CD4-positive, alpha-beta T cell treated with Interleukin-10 for 1 hour (primary cell): ENCODE measurements at places on chromosomes 3 and 15.

- no peak for DNase-seq
Measured at GRCh38 chr3:46935168-46935858, 41.2 kb downstream of the CCDC12 start.

GRCh38 chr3:172223870-172224269, 184.5 kb downstream of the FNDC3B start:
- no peak for DNase-seq

- no peak for DNase-seq
Measured at GRCh38 chr3:63450023-63450422, 171.9 kb downstream of the SYNPR start.

DNA sequence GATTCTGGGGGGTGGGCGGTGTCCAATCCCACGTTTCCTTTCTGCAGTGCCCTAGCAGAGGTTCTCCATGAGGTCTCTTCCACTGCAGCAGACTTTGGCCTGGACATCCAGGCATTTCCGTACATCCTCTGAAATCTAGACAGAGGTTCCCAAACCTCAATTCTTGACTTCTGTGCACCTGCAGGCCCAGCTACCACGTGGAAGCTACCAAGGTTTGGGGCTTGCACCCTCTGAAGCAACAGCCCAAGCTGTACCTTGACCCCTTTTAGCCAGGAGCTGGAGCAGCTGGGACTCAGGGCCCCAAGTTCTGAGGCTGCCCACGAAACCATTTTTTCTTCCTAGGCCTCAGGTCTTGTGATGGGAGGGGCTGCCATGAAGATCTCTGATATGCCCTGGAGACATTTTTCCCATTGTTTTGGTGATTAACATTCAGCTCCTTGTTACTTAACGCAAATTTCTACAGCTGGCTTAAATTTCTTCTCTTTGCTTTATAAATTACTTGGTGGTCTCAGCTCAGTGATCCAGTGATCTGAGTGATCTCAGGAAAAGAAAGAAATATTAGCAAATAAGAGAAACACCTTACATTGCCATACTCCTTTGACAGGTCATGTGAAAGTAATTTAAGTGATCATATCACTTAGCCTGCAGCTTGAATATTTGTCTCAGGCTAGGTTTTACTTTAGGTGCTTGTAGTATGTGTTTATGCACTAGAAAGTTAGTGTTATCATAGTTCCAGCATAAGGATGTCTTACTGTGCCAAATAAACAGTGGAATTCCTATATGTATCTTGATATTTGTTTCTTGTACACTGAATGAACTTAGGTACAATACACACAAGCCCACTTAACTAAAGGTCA, 3.0 kb downstream of the SNAP23 start:
- DNase-seq: no peak

GRCh38 chr15:41585127-41586047, 26.4 kb downstream of the TYRO3 start:
- DNase-seq: peak; percentile 25

- DNase-seq: peak; percentile 23
Measured at GRCh38 chr15:68730471-68730919, 90.2 kb downstream of the ANP32A start.

GRCh38 chr3:51371943-51372557, 13.0 kb upstream of the MANF start:
- peak; percentile 76 for DNase-seq

- no peak for DNase-seq
Measured at GRCh38 chr15:99411234-99411633, 154.6 kb upstream of the MEF2A start.

DNA sequence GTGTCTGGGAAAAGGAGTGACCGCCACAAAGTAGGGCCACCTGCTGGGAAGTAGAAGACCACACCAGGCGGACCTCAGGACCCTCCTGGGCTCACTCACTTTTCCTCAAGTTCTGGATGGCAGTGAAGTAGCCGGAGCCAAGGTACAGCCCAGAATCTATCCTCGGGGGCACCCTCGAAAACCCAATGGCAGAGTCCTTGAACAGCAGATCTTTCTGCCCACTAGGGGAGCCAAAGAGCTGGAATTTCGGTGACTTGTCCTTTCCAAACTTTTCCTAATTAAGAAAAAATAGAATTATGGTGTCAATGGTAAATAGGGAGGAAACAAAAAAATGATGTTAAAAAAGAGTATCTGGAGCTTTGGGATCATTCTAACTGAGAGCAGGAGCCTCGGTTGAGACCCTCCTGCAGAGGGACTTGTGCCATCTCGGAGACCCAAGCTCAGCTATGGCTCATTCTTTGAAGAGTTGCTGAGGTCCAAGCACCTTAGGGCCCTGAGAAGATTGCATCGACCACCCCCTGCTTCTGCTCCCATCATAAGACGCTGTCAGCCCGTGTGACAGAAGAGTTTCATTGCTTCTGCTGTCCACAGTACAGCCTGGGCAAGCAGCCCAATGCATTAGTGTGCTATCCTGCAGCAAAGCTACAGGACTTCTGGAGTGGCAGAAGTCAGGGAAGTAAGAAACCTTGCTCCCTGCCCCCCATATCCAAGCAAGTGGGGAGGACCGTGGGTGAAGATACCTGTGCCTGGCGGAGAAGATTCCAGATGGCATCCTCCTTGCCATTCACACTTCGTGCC, 14.8 kb downstream of the LTF start:
- DNase-seq: no peak

DNA sequence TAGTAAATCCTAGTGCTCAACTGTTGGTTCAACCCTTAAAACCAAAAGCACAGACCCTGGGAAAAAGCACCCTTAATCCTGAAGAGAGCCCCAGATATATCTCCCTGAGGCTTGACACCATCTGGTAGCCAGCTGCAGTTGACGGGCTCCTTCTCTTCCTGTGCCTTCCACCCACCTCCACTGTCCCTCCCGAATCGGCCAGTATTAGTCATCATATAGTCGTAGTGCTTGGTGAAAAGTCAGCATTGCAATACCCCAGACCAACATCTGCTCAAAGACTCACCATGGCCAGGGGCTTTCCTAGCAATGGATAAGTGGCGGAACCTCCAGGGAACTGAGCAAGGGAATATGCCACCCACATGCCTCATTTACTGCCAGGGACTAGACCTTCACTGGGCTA, 125.6 kb upstream of the CRBN start:
- no peak for DNase-seq

- DNase-seq: peak; percentile 8
Measured at GRCh38 chr15:56207711-56208110, 36.0 kb downstream of the RFX7 start.

- DNase-seq: no peak
Measured at GRCh38 chr3:184168363-184169120, 6.1 kb upstream of the AP2M1 start.

GRCh38 chr3:196645897-196646665, 6.6 kb downstream of the NRROS start:
- DNase-seq: no peak

DNA sequence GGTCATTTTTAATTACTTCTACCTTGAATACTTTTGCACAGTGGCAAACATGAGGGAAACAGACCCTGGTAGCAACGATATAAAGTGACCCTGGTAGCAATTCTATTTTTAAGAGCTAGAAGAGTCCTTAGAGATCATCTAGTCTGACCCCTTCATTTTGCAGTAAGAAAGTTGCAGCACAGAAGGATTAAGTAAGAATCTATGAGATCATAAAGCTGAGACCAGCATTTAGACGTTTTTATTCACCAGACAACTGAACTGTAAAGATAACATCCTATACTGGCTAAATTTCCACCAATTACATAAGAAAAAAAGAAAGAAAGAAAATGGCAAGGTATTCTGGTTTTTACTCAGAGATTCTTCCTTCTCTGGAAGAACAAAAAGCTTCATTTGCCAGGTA, 49.9 kb downstream of the LRRFIP2 start:
- no peak for DNase-seq

- no peak for DNase-seq
Measured at GRCh38 chr15:49697121-49697520, 76.3 kb downstream of the DTWD1 start.

- DNase-seq: no peak
Measured at GRCh38 chr3:67401921-67402320, 252.5 kb downstream of the SUCLG2 start.

- DNase-seq: no peak
Measured at GRCh38 chr15:64845831-64846595, 4.3 kb downstream of the PLEKHO2 start.

- DNase-seq: no peak
Measured at GRCh38 chr15:51311510-51311909, 26.9 kb downstream of the CYP19A1 start.
